Activated T-cell treated with anti-CD3 and anti-CD28 coated beads for 48 hours (primary cell): ENCODE measurements at places on chromosomes 4 and X.

DNA sequence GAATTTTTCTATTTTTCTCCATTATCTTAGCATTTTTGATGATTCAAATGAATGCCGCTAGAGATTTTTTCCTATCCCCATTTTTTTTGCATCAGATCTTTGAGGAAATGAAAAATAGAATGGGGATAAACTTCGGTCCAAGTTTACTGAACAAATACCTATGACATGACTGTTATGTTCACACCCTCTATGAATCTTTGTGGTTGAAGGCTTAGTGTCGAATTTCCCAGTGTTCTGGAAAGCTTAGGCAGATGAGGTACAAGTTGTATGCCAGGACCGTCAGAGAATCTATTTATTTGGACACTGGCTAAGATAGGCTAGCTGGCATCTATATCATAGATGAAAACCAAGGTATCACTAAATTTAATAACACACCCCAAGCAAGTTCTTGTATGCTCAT lies 123.4 kb downstream of the SPCS3 start:
- no peak for DNase-seq

GRCh38 chr4:56704089-56704871 lies 23.2 kb upstream of the HOPX start:
- DNase-seq: no peak

DNA sequence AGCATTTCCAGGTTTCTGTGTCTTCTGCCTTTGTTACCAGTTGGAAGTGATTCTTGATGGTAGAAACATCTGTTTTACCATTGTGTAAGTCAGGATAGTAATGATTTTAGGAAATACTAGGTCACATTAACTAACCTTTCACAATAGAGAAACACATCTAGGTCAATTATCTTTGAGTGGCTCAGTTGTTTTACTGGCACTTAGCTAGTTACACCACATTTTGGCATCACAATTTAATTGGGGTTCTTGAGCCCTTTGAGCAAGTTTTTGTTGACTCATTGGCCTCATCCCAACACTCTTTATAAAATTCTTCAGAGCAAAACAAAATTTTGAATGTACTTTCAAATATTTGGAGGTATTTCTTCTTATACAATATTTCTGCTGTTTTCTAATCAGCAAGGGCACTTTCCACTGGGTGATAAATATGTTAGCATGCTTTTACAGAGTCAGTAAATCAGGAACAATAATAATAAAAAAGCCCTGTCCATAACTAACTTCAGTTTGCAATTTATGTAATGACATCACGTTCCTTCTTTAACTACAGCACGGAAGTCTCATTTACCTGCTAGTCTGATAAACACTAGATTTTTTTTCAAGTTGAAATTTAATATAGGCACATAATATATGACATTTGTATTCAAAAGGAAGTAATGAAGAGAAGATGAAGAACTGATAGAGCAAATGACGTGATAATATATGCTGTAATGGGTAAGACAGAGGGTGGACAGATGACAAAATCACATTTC lies 64.8 kb upstream of the GK2 start:
- DNase-seq: no peak

GRCh38 chr4:15558561-15558960 lies 88.9 kb downstream of the CC2D2A start:
- no peak for DNase-seq

DNA sequence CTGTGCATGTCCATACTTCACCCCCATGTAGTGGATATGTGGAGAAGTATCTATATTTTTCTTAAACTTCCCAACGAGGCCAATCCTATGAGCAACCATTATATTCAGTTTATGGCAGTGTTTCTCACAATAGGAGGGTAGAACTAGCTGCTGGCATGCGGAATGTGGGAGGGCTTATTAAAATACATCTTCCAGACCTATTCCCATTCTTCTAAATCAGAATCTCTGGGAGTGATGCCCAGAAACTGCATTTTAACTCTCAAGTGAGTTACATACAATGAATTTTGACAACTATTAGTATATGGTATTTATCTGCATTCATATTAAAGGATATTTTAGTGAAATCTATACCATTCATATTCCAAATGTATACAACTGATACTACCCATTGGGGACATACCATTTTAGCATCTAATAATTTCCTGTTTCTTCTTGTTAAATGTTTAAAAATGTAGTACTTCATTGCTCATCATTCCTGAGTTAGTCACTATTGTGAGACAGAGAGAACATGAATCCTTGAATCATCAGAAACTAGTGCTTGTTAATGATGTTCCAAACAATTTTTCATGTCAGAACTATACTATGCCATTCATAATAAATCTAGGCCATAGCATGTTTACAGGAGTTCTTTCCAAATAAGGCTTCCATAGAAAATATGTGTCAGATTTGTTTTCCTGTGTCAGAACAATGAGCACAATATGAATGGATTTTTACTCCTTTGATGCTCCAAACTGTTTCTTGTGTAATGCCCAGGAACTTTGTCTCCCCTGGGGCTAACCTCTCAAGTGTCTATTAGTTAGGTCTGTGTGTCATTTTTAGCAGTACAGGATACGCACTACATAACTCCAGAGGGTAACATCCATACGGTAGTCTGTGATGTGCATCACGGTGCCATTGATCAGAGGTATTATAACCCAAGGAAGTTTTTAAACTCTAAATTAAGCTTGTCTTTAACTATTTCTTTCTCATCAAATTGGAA lies 198.8 kb upstream of the BMP3 start:
- no peak for DNase-seq

DNA sequence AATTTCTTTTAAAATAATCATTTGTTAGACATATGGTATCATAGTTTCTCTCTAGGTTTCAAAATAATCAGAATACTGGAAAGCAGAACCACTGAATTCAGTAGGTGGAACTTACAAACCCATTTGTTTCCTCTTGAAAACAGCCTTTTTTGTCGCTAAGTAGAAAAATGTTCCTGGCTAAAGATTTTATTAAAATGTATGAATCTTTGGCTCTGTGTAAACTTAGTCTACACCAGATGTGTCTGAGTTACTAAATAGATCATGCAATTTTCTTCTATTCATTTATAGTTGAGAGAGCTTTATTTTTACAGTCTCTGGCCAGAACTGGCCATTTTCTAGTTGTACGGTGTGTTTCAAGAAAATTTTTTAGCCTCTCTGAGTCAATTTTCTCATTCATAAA lies 1.0 kb downstream of the CYSLTR1 start:
- DNase-seq: no peak

DNA sequence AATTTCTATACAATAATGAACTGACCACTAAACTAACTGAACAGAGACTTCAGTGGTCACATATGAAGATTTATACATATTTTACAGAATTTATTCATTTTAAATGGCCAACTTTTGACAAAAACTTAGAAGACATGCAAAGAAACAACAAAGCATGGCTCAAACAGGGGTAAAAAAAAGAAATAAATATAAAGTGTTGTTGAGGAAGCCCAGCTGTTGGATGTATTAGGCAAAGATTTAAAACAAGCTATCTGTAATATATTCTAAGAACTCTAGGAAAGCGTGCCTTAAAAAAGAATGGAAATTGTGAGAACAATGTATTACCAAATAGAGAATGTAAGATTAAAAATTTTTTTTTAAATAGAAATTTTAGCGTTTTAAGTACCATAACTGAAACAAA lies 210.9 kb upstream of the HTR2C start:
- DNase-seq: no peak
